ENCODE measurements at places on chromosomes 7 and 10. TPM values are rescaled to one million over a fixed set of nuclear protein-coding genes. Genes with fewer than 3 reads are reported as not detected.

CTNNA3 gene
- total RNA-seq = 0.50 TPM

TMEM225B gene
- total RNA-seq = not detected

SPDYE16 gene
- not detected for total RNA-seq

WNT8B gene
- 1.9 TPM for total RNA-seq

PTPN20 gene
- total RNA-seq = not detected

SLC39A12 gene
- not detected for total RNA-seq

OR6B1 gene
- not detected for total RNA-seq
